ENCODE measurements at places on chromosomes 12 and 14. TPM values are rescaled to one million over a fixed set of nuclear protein-coding genes. Genes with fewer than 3 reads are reported as not detected.

NUAK1 gene
- 3.5 TPM for polyA plus RNA-seq

SCFD1 gene
- polyA plus RNA-seq: 79.0 TPM

ANO2 gene
- not detected for polyA plus RNA-seq

IL23A gene
- 3.1 TPM for polyA plus RNA-seq

GRCh38 chr12:79911889-79912656 is 22.8 kb downstream of the PPP1R12A start:
- DNase-seq: no peak

GRCh38 chr12:117523971-117524370 is 162.5 kb upstream of the NOS1 start:
- no peak for DNase-seq

DNA sequence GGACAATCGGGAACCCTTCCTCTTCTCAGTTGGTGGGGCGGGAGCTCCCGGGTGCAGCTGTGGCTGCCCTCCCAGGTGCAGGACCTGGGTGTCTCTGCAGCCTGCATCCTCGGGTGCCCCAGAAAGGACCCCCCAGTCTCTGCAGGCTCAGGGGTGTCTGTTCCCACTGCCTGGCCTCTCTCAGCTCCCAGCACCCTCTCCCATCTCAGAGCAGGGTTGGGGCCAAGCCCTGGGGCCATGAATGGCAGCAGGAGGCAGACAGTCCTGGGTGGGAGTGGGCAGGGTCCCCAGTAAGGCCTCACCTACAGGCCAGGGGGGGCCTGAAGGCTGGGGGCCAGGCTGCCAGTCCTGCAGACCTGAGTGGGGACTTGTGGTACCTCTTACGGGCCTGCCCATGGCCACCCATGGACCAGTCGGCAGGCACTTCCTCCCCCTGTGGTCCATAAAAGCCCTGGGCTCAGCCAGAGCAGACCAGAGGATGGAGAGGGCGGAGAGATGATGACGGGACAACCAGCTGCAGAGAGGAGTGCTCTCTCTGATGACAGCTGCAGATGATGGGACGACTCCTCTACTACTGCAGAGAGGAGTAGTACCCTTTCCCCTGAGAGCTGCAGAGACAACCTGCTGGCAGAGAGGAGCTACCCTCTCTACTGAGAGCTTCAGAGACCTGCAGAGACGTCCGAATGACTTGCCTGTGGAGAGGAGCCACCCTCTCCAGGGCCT is 26.6 kb downstream of the TCHP start:
- no peak for DNase-seq

DNA sequence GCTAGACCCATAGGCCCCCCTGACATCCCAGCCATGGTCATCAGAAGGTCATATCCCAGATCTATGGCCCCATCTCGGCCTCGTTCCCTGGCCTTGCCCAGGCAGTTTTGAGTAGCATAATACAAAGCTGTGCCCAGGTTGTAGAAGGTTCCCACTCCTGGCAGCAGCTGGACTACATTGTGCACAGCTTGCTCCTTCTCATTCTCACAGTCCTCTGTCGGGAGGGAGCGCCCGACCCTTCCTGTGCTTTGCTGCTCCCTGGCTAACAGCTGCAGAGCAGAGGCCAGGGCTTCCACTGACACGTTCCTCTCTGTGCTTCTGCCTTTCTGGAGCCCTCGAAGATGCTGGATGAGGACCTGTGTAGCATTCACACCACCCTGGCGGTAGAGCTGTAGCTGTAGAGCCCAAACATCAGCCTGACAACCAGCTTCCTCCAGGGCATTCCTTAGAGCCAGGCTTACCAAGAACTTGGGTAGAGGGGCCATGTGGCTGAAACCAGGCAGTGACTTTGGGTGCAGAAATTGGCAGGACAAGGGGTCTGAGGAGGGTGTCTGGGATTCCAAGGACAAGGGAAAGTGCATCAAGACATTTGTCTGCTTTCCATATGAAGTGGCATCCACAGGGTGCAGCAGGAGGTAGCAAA is 1.0 kb downstream of the APOF start:
- no peak for DNase-seq

Measured in hepatocyte (in vitro differentiated cells).